ENCODE measurements at places on chromosomes 12 and 14.

DNA sequence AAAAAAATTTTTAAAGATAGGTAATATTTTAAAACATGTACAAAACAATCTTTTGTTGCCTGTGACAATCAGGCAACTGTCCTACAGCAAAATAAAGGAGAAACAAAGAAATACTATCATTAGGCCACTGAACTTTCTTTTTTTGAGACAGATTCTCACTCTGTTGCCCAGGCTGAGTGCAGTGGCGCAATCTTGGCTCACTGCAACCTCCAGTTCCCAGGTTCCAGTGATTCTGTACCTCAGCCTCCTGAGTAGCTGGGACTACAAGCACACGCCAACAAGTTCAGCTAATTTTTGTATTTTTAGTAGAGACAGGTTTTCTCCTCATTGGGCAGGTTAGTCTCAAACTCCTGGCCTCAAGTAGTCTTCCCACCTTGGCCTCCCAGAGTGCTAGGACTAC is 16.6 kb downstream of the RPAP3 start:
- DNase-seq: no peak

GRCh38 chr12:30825341-30825740 is 70.6 kb upstream of the CAPRIN2 start:
- DNase-seq: no peak

GRCh38 chr14:56170028-56170427 is 51.8 kb downstream of the PELI2 start:
- DNase-seq: peak; percentile 50

DNA sequence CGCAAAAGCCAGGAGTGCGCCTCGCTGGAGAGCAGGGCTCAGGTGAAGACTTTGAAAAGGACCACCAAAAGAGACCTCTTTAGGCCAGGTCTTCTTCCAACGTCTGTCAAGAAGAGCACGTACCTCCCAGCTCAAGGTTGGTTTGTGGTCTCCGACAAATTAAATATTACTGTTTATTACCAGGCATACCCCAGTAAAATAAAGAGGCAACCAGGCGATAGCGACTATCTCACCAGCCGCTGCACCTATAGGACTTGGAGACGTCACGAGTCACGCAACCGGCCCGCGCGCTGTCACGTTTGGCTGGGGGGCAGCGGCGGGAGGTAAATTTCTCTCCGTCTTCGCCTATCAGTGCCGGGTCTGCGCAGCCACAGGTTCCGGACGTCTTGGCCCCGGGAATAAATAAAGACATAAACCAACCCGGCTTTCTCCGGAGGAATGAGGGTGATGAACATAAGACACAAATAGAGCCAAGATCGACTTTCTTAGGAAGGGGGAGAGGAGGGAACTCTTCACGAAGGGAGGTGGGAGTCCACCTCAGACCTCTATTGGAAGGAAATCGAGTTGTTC is 2.0 kb upstream of the TBX5 start:
- peak; percentile 52 for DNase-seq

DNA sequence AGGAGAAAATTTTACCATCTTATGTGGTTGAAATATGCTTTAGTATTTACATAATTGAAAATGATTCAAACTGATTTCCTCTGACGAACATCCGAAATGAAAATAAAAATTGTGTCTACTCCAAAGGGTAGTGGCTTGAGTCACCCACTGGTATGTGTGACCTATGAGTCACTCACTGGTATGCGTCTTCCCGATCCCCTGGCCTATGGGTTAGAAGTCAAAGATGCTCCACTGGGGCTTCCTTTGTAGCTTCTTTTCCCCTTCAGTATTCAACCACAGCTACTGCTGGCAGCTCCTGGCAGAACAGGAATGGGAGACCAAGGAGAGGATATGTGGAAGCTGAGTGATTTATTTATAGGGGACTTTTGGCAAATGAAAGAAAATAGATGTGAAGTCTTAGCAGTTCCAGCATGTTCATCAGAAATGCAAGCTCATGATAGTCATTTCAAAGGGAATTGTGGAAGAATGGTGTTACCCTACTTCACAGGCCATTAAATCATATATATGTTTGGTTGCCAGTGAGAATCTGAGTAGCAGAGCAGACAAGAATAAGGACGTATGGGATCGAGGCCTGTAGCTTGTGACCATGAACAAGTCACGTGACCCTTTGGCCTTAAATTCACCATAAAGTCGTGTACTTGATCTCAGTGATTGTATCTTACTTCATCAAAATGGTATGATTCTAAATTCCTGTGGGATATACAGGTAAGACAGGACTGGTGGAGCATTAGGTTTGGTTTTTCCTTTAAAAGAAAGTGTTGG is 108.3 kb downstream of the CRADD start:
- peak; percentile 99 for DNase-seq

- peak; percentile 84 for DNase-seq
Observed at GRCh38 chr12:28032811-28033537, 60.4 kb upstream of the PTHLH start.

GRCh38 chr14:87133073-87133801 is 859.7 kb downstream of the GALC start:
- DNase-seq: peak; percentile 88

- DNase-seq: no peak
Observed at GRCh38 chr12:1857821-1858220, 37.5 kb downstream of the LRTM2 start.

GRCh38 chr12:13095266-13095995 is 8.0 kb downstream of the GSG1 start:
- DNase-seq: no peak

- DNase-seq: peak; percentile 14
Observed at GRCh38 chr14:50947446-50947845, 3.2 kb upstream of the PYGL start.

GRCh38 chr12:46209170-46209569 is 59.7 kb downstream of the SLC38A1 start:
- DNase-seq: peak; percentile 41

- no peak for DNase-seq
Observed at GRCh38 chr12:25415004-25415403, 138.1 kb downstream of the LMNTD1 start.

DNA sequence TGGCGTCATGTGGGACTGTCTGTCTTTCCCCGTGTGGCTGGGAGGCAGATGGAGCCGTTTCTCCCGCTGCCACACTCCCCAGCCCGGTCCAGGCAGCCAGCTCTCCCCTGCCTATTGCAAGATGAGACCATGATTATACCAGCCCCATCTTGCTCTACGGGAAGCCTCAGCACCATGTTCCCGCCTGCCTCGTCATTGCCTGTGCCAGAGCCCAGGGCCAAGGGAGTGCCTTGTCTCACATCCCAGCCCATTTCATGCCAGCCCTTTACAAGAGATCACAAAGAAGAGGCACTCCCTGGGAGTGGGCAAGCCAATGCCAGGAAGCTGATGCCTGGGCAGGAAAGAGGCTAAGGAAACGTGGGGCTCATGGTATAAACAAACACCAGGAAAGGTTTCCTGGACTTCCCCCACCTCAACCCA is 23.9 kb downstream of the GPR68 start:
- DNase-seq: no peak

- peak; percentile 24 for DNase-seq
Observed at GRCh38 chr12:121580959-121581685, at the start of gene KDM2B. TSS of gene KDM2B (minus strand) at chr12:121581023. CDS start at chr12:121580911, 112 bp downstream.

- DNase-seq: no peak
Observed at GRCh38 chr12:129200576-129200975, 347.3 kb downstream of the GLT1D1 start.

GRCh38 chr12:102462795-102463465 is 17.4 kb downstream of the IGF1 start:
- DNase-seq: peak; percentile 66

DNA sequence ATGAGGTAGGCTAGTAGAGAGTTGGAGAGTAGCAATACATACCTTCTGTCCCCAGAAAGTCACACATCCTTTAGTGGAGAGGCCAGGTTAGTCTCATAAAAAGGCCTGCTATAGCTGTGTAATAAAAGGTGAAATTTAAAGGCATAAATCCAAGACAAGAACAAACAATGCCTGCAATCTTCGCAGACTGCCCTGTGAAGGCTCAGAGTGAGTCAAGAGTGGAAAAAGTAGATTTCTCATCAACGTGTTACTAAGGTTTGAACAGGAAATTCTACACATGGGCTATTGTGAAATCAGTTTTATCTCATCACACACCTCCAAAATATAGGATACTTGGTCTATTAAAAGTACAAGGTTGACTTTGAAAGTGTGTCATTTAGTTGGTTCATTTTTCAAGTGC is at the start of gene KLRC1:
TSS of gene KLRC1 (minus strand) at position 222 of the 400 bp plus-strand sequence. CDS start 2,221 bp downstream, outside the sequence.
- DNase-seq: no peak

DNA sequence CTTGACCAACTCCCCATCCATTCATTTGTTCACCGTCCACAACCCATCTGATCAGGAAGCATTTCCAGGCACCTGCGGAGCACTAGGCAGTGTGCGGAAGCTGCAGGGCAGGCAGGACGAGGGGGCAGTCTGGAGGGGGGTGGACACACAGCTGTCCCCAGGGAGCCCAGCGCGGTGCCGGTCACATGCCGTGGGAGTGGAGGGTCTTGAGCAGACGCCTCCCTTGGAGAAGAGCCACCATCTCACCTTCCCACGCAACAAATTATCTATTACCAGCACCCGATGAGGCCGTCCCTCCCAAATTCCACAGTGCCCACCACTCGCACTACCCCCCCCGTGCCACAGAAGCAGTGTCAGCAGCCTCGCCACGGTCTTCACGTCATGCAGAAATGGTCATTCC is 10.8 kb downstream of the DLK1 start:
- no peak for DNase-seq

DNA sequence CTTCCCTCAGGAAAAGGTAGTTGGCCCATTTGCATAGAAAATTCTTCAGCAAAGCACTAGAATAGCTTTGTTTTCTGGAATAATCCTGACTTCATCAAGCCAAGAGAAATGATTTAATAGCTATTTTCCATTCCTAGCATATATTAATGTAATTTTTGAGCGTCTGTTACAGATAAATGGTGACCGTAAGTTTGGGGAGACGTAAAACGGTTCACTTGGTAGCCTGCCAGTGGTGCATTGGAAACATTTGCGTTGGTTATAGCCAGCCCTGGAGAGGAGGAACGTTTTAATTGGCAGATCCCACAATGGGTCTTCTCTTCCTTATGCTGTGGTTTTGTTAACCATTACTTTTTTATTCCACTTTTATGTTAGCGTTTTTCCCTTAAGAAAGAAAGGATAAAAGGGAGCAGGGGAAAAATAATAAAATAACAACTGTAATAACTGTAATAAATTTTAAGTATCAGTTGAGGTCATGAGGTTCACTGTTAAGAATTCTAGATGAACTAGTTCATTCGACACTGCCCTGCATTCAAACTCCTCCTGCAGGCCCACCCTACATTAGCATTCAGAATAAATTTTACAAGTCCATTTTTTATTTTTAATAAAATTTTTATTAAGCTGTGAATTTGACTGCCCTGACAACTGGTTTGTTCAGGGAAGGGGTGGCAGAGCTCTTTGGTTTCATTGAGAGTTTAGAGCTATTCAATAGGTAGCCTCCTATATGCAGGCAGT is 300.7 kb downstream of the ERC1 start:
- no peak for DNase-seq

GRCh38 chr12:97716356-97716755 is 253.8 kb downstream of the RMST start:
- no peak for DNase-seq

GRCh38 chr12:120457133-120457532 is 10.9 kb downstream of the GATC start:
- no peak for DNase-seq

DNA sequence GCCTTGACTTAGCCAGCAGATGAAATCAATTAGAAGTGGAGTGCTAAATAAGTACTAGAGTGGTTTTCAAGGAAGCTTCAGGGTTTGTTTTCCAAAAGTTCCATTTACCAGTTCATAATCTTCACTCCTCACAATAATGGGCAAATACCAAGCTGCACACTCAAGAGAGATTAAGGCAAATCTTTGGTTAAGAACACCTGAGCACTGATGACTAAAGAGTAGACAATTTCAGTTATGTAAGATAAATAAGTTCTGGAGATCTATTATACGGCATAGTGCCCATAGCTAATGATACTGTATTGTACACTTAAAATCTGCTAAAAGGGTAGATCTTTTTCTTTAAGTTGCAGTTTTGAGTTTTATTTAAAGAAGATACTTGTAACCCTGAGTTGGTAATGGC is 125.0 kb downstream of the ARMH4 start:
- DNase-seq: no peak

DNA sequence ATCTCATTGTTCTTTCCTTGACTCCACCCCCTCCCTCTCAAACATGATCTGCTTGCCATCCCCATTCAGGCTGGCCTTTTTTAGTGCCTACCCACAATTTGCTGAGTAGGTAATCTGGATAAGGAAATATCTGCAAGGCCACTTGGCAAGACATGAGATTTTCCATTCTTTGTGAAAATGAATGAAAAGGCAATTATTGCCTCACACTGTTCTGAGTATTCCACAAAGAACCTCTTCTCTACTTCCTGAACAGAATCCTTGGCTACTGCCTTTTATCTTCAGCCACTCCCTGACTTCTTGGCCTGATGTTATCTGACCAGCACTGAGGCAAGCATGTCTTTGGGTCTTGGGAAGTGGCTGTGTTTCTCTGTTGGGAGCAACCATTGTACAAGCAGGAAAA is 263.2 kb upstream of the ATP2B1 start:
- peak; percentile 19 for DNase-seq

DNA sequence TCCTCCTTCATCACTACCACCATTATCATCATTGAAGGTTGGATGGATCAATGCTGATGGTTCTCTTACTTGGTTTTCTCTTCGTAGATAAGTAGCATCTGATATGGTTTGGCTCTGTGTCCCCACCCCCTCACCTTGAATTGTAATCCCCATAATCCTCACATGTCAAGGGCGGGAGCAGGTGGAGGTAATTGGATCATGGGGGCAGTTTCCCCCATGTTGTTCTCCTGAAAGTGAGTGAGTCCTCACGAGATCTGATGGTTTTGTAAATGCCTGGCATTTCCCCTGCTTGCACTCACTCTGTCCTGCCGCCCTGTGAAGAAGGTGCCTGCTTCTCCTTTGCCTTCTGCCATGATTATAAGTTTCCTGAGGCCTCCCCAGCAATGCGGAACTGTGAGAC is 172.4 kb upstream of the PWP1 start:
- no peak for DNase-seq

GRCh38 chr14:69982220-69982839 is 103.1 kb downstream of the SMOC1 start:
- no peak for DNase-seq

DNA sequence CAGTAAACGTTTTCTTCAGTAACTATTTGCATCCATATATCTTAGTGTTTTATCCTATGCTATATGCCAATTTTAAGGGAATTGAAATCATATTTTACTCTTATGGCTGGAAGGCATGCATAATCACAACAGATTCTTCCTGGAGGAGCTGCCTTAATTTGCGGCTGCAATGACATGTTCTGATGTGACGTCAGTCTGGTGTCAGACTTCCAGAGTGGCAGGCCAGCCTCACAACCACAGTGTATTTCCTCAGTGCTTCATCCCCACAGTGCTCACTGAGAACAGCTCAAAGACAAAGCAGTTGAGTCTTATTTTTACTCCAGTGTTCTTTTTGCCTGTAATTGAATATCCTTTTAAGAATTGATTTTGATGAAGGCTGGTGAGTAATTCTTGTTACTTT is 107.1 kb downstream of the PLEKHA5 start:
- peak; percentile 90 for DNase-seq
